ENCODE measurements at places on chromosomes 1 and 21.
A peak's percentile ranks its signal among the peaks of the same experiment; 100 is the strongest.

- no peak for DNase-seq
Measured at GRCh38 chr1:183272390-183272848, 86.4 kb downstream of the LAMC2 start.

- no peak for DNase-seq
Measured at GRCh38 chr1:115840605-115841460, at the start of gene NHLH2. Gene NHLH2 (minus strand): TSS chr1:115841126. CDS start chr1:115838372, 2,754 bp downstream.

- DNase-seq = no peak
Measured at GRCh38 chr1:204280099-204280961, 66.5 kb upstream of the GOLT1A start.

GRCh38 chr1:235976490-235976889, 88.4 kb downstream of the NID1 start:
- no peak for DNase-seq

GRCh38 chr1:18681423-18681835, 50.8 kb downstream of the PAX7 start:
- DNase-seq = no peak

- peak; percentile 68 for DNase-seq
Measured at GRCh38 chr1:9270290-9270883, 22.3 kb upstream of the SPSB1 start.

DNA sequence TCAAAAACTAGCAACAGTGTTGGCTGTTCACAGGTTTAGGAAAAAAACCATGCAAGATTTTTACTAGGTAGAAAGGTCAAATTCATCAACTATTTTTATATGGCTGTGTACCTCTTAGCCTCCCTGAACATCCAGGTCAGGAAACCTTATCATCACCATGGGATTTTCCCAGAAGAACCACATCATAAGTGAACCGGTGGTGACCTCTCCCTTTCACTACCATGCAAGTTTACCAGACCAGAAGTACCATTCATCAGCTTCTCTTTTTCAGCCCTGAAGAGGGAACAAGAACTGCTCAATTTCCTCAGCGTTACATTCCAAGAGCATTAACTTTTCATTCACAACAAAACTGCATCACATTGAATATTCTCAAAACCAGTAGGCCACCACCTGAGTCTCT, 5.9 kb downstream of the SSBP3 start:
- no peak for DNase-seq

- peak; percentile 95 for DNase-seq
Measured at GRCh38 chr1:116485071-116485735, 85.6 kb downstream of the CD58 start.

DNA sequence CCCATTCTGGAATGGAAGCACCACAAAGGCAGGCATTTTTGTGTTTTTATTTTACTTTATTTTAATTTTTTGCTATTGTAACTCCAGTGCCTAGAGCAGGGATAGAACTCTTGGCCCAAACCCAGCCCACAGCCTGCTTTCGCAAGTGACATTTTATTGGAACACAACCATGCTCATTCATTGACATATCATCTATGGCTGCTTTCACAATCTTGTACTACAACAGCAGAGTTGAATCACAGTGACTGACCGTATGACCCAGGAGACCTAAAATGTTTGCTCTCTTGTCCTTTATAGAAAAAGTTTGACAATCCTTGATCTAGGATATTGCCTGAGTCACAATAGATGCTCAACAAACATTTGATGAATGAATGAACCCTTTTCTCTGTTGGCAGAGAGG, 83.9 kb upstream of the ATP1A1 start:
- no peak for DNase-seq

- DNase-seq = no peak
Measured at GRCh38 chr1:184078564-184079249, 27.2 kb downstream of the TSEN15 start.

- no peak for DNase-seq
Measured at GRCh38 chr1:109950038-109950437, 34.5 kb upstream of the AHCYL1 start.

GRCh38 chr1:154971341-154971998, 923 bp upstream of the SHC1 start:
- DNase-seq = no peak

DNA sequence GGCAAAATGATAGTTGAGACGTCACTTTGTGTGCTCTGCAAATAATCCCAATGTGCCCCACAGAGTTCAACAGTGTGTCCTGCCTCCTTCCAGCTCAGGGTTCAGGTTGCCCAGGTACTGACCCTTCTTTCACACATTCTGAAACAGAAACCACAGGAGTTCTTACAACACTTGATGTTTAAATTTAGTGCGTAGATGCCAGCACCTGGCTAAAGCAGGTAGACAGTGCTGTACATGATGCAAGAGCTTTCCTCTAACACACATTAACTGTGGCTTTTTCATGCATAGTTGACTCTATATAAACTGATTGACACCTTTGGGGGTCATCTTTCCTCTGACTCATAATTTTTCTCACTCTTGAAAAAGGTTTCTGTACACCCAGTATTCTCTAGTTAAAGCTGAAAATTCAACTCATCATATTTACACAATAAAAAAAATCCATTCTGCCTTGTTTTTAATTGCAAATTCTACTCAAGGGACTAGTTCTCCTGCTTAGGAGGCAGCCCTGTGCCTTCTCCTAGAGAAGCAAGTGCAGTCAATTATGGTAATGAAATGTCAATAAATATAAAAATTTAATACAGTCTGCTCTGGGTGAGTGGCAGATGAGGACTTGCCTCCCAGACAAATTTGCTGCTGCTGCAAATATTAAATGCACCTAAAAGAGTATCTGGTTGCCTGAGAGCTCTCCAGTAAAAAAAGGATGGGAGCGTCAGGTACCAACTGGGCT, 91.4 kb downstream of the NR5A2 start:
- DNase-seq = no peak

DNA sequence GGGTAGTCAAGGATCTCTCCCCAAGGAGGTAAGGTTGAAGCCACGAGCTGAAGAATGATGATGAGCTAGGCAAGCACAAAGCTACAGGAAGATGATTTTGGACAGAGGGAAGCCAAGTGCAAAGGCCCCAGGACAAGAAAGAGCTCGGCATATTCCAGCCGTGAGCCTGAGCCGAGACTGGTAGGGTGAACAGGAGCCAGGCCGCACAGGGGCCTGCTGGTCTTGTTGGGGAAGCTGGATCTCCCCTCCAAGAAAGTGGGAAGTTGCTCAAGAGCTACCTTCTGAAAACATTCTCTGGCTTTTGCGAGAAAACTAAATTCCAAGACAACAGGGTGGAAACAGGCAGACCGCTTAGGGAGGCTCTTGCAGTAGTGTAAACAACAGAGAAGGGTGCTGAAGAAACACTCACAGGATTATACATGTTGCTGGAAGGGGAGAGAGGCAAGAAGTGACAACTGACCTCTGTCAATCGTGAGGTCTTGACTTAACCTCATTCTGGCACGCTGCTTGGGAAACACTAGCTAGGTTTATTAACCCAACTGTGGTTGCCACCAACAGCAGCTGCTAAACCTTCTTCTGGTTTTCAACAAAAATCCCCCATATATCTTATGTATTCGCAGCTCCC, 625.2 kb downstream of the SMYD3 start:
- DNase-seq = no peak

- no peak for DNase-seq
Measured at GRCh38 chr1:154663471-154664060, 55.6 kb upstream of the ADAR start.

- no peak for DNase-seq
Measured at GRCh38 chr1:246576709-246577032, 10.4 kb downstream of the CNST start.

- DNase-seq = no peak
Measured at GRCh38 chr1:164188497-164188896, 370.5 kb upstream of the PBX1 start.

GRCh38 chr1:9912264-9912936, 2.3 kb upstream of the CTNNBIP1 start:
- no peak for DNase-seq

GRCh38 chr1:116902027-116902426, 7.7 kb upstream of the PTGFRN start:
- no peak for DNase-seq

- no peak for DNase-seq
Measured at GRCh38 chr1:197868751-197869489, 33.5 kb upstream of the C1orf53 start.

DNA sequence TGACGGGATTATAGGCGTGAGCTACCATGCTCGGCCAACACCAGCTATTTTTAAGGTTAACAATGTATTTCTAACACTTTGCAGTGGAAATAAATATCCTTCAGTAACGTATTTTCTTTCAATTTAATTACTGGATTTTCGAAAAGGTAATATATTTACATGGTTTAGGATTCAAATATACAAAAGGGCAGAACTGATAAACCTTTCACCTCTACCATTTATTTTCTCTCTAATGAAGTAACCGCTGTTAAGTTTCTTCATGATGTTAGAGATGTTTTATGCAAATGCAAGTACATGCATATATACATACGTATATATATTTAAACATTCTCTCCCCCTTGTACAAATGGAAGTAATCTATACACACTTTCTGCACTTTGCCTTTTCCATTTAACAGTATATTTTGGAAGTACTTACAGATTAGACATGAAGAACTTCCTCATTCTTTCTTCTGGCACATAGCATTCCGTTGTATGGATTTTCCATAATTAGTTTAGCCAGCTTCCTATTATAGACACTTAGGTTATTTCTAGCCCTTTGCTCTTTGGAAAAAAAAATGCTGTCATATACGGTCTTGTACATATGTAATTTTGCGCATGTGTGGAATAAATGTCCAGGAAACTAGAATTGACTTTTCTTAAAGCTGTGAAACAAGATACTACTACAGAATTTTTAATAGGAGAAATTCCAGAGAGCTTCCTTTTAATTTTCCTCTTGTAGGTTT, 14.9 kb upstream of the HJV start:
- DNase-seq = no peak

DNA sequence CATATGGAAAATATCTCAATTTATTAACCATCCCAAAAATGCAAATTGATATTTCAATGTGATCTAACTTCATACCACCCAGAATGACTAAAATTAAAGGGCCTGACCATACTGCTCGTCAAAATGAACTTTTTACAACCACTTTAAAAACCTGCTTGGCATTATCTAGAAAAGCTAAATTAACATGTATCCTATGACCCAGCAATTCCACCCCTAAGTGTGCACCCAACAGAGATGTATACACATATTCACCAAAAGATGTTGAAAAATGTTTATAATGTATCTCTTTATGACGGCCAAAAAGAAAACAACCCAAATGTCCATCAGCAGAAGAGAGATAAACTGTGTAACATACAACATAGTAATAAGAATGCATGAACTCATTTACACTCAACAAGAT, 1.6 kb upstream of the BCAR3 start:
- DNase-seq = no peak

GRCh38 chr1:169318536-169319244, 48.9 kb downstream of the NME7 start:
- no peak for DNase-seq

GRCh38 chr21:38851101-38851500, 45.4 kb downstream of the ETS2 start:
- no peak for DNase-seq

DNA sequence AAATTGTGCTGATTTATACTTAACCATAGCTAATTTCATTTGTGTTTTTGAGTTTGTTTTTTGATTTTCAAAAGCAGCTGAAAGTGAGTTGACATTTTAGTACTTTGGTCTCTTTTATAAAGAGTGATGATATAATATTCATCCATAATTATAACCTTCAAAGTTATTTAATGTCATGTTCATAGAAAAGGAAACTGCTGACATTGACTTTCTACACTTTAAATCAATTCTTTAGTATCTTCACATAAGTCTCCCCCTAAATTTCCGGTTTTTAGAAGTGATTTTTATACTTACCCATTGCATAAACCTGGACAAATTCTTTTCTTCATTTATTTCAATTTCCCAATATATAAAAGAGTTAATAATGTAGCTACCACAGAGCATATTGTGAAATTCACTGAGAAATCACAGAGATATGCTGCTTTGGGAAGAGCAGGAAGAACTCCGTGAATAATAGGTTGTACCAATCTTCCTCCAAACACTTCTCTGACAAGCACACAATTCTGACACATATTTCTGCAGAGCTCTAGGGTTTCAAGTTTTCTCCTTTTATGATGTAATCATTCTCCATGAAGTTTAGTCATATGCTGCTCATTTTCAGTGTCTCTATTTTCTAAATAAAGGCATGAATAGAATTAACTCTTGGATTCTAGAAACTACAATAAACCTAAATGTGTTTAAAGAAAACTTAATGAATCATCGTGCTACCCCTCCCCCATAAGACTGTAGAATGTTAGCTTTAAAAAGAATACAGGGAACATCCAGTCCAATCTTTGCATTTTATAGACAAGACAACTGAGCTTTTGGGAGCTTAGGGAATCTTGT, 25.6 kb upstream of the CDC42BPA start:
- no peak for DNase-seq

- no peak for DNase-seq
Measured at GRCh38 chr21:22363504-22363903, 1365.3 kb downstream of the NCAM2 start.

DNA sequence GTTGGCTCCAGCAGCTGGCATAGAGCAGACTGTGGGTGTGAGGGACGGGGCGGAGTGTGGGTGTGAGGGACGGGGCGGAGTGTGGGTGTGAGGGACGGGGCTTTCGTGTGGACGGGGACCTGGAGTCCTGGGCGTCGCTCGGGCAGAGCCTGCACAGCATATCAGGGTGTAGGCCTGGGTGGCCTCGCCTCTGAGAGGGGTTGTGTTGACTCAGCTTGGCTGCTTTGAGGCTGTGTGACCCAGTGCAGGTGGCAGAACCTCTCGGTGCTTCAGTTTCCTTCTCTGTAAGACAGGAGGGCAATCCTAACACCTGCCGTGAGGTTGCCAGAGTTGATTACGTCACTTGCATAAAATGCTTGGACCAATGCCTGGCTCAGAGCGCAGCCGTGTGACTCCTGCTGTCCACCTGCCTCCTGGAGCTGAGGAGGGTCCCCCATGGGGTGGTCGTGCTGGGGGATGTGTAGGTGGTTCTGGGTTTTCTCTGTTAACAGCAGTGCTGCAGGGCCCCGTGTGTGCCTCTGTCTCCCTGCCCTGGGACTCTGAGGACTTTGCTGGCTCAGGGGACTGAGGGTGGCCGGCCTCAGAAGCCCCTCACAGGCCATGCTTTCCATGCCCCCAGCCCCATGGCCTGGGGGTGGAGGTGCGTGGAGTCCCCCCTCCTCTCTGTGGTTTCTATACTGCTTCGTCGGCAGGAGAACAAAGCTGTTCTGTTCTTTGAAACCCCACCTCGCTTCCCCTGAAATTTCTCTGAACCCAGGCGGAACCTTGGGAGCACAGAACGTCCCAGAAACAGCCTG, 15.4 kb downstream of the PDXK start:
- DNase-seq = no peak

- no peak for DNase-seq
Measured at GRCh38 chr1:9710037-9710436, 58.5 kb downstream of the PIK3CD start.

GRCh38 chr1:216705676-216706075, 17.6 kb downstream of the ESRRG start:
- no peak for DNase-seq

DNA sequence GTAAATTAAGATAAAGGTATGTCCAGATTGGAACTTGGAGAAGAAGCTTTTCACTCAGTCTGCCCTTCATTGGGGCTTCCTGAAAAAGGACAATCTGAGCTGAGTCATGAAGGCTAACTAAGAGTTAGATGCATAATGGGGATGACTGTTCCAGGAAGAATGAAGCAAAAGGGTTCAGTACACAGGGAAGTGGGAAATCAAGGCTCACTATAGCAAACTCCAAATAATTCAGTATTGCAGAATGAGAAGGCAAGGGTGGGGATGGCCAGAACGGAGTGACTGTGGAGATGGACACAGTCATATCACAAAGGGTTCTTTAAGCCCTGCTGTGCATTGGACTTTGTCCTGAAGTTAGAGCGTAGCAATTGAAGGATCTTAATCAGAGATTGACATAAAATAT, 158.3 kb downstream of the FGGY start:
- no peak for DNase-seq

- no peak for DNase-seq
Measured at GRCh38 chr1:156245451-156246232, 2.2 kb downstream of the PAQR6 start.
